ENCODE measurements at places on chromosomes 7 and 10.

DNA sequence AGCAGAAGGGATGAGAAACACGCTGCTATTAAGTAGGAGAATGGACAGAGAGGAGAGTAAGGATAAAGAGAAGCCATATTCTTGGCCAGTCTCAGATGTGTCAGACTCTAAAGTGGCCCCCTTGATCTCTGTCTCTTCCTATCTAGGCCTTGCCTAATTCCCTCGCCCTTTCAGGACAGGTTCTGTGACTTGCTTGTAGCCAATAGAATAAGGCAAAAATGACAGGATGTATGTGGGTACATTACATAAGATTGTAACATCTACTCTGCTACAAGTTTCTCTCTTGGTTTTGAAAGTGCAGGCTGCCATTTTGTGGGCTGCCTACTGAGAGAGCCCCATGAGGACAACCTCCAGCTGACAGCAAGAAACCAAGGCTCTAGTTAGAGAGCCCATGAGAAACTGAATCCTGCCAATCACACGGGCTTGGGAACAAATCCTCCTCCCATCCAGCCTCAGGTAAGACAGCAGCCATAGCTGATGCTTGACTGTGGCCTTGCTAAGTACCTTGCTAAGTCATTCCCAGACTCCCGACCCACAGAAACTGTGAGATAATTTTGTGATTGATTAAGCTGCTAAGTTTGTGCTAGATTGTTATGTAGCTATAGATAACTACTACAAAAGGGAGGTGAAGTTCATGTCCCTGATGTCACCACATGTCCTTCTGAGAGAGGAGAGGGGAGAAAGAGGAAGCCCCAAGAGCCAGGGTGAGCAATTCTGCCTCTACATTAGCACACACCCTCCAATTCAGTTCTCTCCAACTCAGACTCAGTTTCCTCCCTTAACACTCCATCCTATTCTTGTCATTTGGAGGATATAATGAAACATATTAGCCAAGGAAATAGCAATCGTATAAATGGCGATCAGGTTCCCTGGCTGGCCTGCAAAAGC lies 185.5 kb downstream of the SGMS1 start:
- no peak for DNase-seq

DNA sequence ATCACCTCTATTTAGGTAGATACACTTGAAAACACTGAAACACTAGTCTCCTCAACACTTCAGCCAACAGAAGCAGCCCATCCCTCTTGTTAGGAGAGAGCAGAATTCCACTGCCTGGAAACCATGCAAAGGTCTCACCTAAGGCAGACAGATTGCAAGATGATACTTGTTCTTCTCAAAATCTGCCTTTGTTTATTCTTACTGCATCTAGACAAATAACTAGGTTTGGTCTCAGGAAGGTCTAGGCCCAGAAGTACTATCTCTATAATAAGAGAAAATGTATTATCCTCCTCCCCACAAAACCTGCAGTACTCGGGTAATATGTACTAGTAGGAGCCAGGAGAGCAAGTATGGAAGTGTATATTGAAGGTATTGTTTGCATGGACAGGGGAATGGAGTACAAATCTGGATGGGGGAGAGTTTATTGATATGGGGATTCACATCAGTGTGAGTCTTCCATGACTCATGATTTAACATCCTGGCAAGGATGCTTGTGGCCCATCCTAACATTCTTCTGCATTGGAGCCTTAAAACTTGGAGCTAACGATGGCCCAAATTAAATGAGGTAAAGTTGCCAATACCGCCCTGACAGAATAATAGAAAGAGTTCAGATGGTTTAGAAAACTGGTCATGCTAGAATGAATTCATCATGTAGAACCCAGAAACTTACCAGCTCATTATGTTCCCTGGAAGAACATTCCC lies 109.2 kb downstream of the EPC1 start:
- DNase-seq: no peak

DNA sequence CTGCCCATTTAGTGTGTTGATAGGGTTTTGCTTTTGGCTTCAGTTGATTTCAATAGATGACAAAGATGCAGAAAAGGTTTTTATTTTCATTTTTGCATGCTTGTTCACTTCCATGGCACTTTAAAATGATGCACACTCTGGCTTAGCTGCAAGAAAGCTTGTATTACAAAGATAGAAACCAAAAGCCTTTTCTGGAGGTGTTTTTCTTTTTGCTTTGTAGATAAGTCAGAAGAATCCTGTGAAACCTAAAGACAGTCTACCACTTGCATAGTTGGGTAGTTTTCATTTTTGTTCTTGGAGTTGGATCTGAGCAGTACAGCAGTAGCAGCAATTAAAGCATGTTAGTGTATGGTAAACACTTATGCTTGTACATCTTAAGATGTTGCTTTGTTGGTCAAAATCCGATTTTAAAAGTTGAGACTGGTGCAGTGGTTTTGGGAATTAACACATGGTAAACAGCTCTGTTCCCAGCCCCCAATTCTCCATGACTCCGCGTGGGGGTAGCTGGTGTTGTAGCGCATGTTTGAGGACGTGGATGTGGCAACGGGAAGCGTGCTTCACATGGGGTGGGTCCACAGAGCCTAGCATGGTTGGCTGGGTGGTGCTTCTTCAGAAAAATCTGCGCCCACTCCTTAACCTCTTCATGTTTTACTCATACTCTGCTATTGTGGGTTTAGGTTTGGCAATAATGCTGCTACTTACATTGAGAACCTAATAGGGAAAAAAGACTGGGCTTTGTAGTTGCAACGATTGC lies 19.8 kb downstream of the CCNY start:
- no peak for DNase-seq

- no peak for DNase-seq
These were observed 33.1 kb downstream of the PPIF start for GRCh38 chr10:79380125-79380945.

- DNase-seq: no peak
These were observed 20.6 kb downstream of the SHTN1 start for GRCh38 chr10:116984202-116984990.

DNA sequence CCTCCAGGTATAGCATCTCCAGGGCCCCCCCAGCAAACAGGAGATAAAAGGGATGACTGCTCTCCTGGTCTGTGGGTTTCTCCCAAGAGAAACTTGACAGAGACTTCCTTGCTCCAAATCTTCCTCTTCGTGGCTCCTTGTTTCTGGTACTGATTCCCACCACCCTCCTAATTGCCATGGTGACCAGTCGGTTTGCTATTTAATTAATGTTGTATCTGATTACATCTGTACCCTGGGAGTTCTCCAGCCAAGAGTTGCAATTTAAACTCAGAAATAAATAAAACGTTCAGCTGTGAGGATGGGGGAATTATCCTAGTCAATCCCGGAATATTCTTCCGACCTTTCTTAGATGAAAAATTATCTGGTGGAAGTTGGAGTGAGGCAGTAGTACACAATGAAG lies 264.7 kb downstream of the PAXIP1 start:
- no peak for DNase-seq

DNA sequence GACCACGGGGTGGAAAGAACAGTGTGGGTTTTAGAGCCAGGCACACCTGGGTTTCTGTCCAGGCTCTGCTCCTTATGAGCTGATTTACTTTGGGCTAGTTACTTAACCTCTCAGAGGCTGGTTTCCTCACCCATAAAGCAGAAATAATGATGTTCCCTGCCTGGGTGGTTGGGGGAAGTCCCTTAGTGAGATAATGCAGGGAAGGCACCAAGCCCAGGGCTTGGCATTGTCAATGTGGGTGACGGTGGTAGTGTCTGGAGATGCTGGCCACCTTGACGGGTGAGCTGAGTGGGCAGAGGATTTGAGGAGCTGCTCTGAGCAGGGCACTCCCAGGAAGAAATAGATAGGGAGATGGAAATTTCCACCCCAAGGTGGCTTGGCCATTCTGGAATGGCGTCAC lies 65.2 kb downstream of the SH2D4B start:
- no peak for DNase-seq

DNA sequence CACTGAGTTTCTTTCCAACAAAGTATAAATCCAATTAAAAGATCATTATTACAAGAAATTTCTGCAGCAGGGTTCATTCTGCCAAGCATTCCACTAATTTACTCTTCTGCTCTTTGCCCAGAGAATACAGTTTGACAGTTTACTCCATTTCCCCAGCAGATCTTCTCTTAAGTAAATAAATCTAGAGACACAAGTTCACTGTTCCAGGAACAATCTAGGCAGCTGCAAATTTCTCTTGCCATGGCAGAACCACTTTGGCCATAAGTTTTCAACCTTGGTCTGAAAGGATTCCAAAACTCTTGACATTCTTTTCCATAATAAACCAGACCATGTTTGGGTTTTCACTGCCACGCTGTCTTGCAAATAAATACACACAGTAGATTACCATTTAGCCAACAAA lies 11.5 kb downstream of the RGS10 start:
- no peak for DNase-seq

GRCh38 chr7:34296663-34297062 lies 361.4 kb upstream of the NPSR1 start:
- DNase-seq: no peak

- DNase-seq: no peak
These were observed 369.7 kb upstream of the NPVF start for GRCh38 chr7:25597946-25598345.

DNA sequence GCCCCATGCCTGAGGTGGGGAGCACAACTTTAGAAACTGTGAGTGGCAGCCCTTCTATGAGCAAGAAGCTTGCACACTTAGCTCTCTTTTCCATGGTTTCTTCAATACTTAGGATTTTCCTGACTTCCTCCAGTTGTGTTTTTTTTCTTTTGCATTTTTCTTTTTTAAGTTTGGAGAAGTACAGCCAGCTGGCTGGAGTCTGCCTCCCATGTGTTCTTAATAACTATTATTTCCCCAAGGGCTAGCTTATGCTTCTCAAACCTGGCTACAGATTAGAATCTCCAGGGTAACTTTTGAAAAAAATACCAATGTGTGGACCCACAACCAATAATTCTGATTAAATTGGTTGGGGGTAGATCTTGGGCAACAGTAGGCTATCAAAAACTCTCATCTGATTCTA lies 37.4 kb upstream of the MEOX2 start:
- no peak for DNase-seq

- DNase-seq: no peak
These were observed 259.8 kb downstream of the GLI3 start for GRCh38 chr7:41977151-41977651.

GRCh38 chr7:85529201-85529600 lies 342.3 kb upstream of the SEMA3D start:
- no peak for DNase-seq

DNA sequence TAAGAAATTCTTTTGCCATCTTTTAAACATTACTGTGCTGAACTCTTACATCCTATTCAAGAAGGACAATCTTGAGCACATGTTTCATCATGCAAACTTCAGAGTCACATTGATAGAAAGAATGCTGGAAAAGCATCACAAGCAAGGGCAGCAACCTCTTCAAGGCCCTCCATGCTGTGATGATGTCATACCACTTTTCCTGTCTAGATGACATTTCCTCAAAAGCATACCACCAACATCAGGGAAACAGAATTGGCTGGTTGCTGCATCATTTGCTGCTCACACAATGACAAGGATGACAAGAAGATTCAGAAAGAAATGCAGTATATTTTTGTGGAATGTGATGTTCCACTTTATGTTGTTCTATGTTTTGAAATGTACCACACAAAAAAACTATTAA lies 37.6 kb downstream of the CYP2C8 start:
- no peak for DNase-seq

GRCh38 chr10:68196701-68197100 lies 35.2 kb downstream of the ATOH7 start:
- no peak for DNase-seq

DNA sequence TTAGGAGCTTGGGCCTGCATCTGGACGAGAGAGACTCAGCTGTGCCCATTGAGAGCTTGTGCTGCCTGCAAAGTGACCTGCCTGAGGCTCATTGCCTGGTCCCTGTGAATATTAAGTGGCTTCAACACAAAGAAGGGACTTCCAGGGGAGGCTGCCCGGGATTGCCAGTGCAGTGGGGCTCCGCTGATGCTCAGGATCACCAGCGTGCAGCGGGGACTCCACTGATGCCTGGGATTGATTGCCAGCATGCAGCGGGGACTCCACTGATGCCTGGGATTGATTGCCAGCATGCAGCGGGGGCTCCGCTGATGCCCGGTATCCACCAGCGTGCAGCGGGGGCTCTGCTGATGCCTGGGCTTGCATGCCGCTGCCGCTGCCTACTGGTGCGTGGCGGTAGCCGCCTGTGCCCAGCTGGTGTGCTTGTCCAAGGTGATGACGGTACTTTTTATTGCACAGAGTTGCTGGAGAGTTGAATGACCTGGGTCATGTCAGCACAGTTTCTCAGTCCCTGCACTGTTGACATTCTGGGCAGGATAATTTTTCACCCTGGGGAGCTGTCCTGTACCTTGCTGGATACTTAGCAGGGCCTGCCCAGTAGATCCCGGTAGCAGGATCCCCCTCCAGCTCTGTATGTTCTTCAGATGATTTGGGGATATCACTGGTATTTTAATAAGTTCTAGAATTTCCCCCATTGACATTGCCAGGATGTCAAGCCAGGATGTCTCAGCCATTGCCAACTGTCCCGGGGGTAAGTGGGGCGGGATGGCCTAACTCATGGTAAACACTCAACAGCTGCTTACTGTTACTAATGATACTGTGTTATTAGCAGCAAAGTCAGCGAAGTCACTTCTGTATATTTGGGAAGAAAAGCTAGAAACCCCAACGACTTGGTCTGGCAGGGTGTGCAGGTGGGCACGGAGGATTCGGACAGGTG lies 13.0 kb downstream of the DOCK1 start:
- DNase-seq: no peak

All from NCI-H446 treated with DMSO at 0.1 percent for 48 hours (cell line).